Stimulated activated CD4-positive, alpha-beta T cell treated with anti-CD3 and anti-CD28 coated beads, Interleukin-1b, Interleukin-23, amount 100 ng/mL, for 48 hours (primary cell): ENCODE measurements at places on chromosomes 2 and 18.

DNA sequence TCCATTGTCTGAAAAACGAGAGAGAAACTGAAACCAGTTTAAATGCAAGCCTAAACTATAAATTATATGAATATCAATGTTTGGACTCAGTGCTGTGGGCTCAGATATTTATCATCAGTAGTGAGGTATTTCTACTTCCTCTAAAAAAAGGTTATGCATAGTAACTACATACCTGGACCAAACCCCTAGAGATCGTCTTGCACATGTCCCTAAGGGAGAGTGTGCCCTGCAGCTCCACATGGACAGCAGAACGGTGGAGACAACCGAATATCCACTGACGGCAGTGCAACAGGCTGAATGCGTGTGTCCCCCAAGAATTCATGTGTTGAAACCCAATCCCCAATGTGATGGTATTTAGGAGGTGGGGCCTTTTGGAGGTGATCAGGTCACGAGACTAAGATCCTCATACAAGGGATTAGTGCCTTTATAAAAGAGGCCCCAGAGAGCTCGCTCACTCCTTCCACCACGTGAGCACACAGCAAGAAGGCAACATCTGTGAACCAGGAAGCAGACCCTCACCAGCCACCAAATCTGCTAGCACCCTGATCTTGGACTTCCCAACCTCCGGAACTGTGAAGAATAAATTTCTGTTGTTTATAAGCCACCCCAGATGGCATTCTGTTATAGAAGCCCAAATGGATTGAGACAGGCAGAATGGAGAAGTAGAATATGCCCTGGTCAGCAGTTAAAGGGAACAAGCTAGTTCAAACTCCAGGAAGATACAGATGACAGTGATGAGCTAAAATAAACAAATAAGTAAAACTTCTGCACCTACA, 208.4 kb downstream of the ANAPC1 start:
- no peak for DNase-seq

- no peak for DNase-seq
Measured at GRCh38 chr2:61181382-61182058, 19.5 kb downstream of the C2orf74 start.

GRCh38 chr2:21256006-21256405, 132.2 kb downstream of the TDRD15 start:
- no peak for DNase-seq

- DNase-seq, result no peak
Measured at GRCh38 chr2:147416099-147416498, 428.7 kb upstream of the ACVR2A start.

GRCh38 chr2:30975156-30975555, 163.1 kb downstream of the GALNT14 start:
- no peak for DNase-seq

DNA sequence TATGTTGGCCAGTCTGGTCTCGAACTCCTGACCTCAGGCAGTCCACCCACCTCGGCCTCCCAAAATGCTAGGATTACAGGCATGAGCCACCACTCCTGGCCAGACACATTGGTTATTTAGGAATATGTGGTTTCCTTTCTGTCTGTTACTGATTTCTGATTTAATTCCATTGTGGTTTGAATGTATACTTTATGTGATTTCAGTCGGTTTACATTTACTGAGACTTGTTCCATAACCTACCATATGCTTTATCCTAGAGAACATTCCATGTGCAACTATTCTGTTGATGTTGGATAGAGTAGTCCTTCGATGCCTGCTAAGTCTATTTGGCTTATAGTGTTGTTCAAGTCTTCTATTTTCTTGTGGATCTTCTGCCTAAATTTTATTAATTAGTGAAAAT, 1.6 kb upstream of the CCL20 start:
- no peak for DNase-seq

DNA sequence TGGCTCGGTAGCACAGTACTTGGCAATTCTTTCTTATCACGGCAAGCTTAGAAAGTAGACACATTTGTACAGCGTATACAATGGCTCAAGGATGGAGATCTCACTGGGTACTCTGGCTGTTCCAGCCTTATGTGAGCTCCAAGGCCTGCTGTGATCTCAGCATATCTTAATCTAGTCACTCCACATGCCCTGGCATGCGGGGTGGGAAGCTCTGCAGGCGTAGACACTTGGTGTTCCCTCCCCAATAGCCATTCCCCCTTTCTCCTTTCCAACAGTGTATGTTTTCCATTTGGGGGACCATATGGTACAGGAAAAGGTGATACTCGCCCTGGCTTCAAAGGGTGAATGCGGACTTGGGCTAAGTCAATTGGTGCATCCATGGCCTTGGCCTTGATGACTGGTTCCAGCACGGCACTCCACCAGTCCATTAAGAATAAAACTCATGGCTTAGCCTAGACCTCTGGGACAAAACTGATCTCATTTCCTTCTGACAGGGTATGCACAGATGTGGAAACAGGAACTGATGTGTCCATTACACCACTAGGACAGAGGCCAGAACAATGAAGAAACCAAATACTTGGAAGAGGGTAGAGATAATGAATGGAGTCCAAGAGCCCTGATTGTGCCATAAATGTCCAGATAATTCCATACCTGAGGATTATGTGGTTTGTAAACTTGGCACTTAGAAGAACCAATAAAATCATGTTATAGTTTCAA, 28.4 kb downstream of the TGIF1 start:
- no peak for DNase-seq

GRCh38 chr2:78979380-78980151, 45.9 kb upstream of the REG3G start:
- DNase-seq, result no peak

DNA sequence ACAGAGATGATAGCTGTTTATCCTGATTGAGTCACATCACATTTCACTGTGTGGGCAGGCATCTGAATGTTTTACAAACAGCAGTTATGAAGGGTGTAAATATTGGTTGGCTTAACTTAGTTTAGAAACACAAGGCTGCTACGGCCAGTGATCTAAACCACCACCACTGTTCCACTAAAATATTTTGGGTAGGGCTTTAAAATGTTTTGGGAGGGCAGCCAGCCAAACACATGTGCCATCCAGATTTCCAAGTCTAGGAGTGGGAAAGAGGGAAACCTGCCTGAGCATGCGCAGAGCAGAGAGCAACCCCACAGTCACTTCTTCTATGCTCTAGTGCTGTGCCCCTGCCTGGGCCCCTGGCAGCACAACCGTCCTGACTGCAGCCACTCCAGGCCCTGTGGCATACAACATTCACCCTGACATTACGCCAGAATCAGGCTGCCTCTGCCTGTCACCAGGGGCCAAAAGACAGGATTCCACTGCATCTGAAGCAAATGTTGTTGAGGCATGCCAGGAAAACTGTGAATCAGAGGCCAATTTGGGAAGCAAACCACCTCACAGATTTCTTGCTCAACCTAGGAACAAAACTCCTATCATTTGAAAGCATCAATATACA, 74.8 kb upstream of the COL5A2 start:
- DNase-seq, result no peak

GRCh38 chr2:61582165-61582564, 44.0 kb upstream of the XPO1 start:
- no peak for DNase-seq

GRCh38 chr2:31217465-31218200, at the start of gene CAPN14:
TSS of gene CAPN14 (minus strand) at chr2:31217515. CDS start at chr2:31205447, 12,068 bp downstream.
- DNase-seq, result no peak

DNA sequence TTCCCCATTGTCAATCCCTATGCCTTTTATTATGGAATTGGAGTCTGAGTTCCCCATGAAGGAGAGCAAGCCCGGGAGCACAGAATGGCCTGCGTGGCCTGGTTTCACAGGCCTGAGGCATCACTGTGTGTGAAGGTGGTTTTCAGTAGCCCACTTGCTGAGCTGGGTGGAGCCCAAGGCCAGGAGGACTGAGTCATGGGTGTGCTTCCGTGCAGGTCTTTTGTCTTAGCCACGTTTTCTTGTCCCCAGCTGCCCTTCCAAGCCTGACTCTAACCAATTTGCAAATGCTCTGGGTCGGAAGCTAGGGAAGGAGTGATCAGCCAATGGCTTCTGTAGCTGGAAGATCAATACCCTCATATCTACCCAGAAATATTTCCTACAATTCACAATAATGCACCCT, 119.2 kb downstream of the MAPK4 start:
- DNase-seq, result no peak

GRCh38 chr2:190214426-190215194, 105.0 kb downstream of the HIBCH start:
- no peak for DNase-seq

DNA sequence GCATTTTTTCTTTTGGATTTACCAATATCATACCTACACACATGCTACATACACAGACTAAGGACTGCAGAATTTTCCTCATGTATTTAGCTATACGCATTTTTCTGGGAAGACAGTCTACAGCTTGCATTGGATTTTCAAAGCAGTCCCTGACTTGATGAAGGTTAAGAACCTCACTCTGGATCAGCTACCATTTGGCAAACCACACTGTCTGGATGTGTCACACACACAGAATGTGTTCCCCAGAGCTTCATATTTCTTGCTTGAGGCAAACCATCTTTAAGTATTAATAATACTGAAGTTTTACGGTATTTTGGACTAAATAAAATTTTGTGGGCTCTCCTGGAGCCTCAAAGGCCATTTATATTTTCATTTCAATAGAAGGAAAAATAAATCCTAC, 102.3 kb downstream of the TCF4 start:
- no peak for DNase-seq

DNA sequence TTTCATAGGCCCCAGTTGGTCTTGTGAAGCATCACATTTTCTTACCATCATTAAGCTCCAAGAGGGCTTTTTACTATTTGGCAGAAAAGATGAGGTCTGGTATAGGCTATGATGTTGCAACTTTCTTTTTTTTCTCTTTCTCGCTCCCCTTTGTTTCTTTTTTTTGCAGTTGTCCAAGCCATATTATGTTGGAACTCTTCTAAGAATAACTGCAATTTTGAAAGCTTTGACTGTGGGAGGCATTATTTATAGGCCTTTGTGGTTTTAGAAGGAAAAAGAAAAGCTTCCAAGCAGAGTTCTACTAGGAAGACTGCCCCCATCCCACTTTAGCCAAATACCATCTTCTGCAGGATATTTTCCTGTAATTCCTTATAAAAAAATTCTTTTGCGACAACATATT, 571.6 kb downstream of the ARHGAP15 start:
- no peak for DNase-seq

GRCh38 chr2:205563646-205564045, 118.7 kb upstream of the NRP2 start:
- peak; percentile 16 for DNase-seq

DNA sequence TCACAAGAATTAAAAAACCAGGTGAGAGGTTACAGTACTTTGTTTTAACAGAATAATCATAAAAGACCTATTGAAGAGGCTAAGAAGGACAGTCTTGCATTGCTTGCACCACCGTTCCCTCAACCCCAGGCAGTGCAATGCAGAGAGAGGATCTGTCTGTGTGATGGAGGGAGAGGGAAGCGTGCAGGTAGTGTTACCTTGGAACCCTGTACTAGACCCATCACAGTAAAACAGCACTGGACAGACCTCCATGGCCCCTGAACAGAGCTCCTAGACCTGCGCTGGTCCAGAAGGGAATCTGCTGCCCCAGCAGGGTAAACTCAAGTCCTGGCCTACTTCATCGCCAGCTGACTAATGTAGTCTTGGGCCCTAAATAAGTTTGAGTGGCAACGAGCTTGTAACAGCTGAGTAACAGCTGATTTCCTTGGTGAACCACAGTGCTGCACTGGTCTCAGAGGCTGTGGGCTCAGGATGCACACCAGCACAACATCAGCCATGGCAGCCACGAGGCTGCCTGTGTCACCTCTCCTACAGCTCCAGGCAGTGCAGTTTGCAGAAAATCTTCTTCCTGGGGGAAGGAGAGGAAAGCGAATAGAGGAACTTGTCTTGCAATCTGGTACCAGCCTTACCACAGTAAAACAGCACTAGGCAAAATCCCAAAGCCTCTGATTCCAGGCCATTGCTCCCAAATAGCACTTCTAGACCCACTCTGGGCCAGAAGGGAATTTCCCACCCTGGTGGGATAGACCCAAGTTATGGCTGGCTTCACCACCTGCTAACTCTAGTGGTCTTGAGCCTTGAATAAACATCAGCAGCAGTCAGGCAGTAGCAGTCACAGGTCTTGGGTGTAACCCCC, 417.2 kb downstream of the CDH7 start:
- DNase-seq, result no peak

- DNase-seq, result no peak
Measured at GRCh38 chr2:111671426-111672150, 212.4 kb downstream of the ANAPC1 start.

- no peak for DNase-seq
Measured at GRCh38 chr2:129927696-129928095, 51.8 kb upstream of the RAB6C start.

- no peak for DNase-seq
Measured at GRCh38 chr2:53575721-53576124, 191.9 kb upstream of the CHAC2 start.

DNA sequence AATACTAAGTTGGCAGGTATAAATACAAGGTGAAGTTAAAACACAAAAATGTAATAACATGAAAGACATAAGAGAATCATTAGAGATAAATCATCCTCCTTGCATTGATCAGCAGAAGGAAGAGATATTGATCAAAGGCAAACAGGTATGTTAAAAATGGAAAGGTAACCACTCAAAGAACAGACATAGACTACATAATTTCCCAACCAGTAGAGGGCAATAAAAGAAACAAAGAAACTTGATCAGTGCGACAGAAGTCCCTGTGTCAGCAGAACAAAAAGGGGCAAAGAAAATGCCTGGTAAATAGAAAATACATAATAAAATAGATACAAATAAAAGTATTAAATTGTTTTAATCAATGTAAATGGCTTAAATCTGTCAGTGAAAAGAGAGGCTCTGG, 53.6 kb downstream of the FAM228A start:
- DNase-seq, result no peak

DNA sequence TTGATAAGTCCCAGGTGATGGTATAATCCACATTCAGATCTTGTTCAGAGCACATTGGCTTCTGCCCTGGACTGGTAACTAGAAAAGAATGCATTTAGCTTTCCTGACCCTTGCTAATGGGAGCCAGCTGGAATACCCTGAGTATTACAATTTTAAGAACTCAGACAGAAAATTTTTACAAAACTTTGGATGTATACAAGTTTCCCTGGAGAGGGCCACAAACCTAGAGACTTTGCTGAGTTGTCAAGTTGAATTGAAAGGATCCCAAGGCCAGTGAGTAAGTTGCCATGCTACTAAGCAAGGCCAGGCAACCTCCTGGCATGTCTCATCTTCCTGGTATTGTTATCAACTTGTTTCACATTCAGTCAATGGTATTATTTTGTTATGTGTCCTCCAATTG, 20.0 kb upstream of the NABP1 start:
- no peak for DNase-seq

DNA sequence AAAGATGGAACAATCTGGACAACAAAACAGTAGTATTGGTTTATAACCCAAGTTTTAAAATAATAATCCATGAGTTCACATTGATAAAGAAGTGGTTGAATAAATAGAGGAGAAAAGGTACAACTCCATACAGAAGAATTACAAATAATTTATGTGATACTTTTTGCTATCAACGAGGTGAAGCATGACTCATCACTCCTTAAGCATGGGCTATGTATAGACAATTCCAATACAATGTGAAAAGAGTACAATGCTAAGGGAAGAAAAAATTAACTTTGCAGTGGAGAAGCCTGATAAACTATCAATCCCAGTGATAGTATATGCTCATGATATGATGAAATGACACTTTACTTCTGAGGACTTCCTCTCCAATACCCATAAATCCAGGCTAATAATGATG, 312.9 kb downstream of the GULP1 start:
- no peak for DNase-seq
